ENCODE measurements at places on chromosomes 13 and 19.

- DNase-seq: no peak
These were observed 74.1 kb upstream of the MCF2L start for GRCh38 chr13:112894673-112895481.

DNA sequence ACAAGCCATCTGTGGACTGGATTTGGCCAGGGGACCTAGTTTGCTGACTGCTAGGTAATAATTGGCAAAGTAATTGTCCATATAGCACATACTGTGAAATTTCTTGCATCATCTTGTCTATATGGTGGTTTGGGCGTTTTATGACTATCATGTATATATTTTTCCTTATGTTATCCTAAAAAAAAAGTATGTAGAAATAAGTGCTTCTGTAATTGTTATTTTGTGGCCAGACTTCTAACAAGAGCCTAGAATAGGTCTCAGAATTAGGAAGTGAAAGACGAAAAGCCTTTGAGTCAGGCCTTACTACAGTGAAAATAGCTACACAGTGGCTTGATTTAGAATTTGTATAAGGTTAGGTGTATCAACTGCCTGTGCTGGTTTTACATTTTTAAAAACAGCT is 4.2 kb downstream of the FNDC3A start:
- DNase-seq: no peak

GRCh38 chr19:55224038-55224665 is 4.4 kb downstream of the TMEM86B start:
- DNase-seq: no peak

GRCh38 chr19:17985037-17985818 is 18.3 kb downstream of the KCNN1 start:
- no peak for DNase-seq

GRCh38 chr19:31002518-31003244 is 346.6 kb downstream of the TSHZ3 start:
- no peak for DNase-seq

DNA sequence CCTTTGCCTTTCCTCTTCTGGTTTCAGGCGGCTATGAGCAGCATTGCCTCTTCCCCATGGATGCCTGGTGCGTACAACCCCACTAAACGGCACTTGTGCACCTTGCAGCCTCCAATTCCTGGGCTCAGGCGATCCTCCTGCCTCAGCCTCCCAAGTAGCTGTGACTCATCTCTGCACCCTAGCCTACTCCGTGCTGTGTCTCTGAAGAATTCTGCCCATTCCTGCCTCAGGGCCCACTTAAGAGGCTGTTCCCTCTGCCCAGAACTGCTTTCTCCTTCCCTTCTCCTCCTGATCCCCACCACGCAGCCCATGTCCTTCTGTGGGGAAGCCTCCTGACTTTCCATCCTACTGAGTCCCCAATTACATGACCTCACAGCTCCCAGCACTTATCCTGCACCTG is 142.2 kb upstream of the ZNF507 start:
- no peak for DNase-seq

- DNase-seq: peak; percentile 55
These were observed 2.2 kb downstream of the PNMA8B start for GRCh38 chr19:46493236-46494145.

GRCh38 chr19:55702131-55702627 is 27.2 kb downstream of the EPN1 start:
- no peak for DNase-seq

- no peak for DNase-seq
These were observed 36.2 kb downstream of the ATP12A start for GRCh38 chr13:24716446-24716845.

- DNase-seq: no peak
These were observed 726.0 kb downstream of the UQCRFS1 start for GRCh38 chr19:28486926-28487325.

- no peak for DNase-seq
These were observed 4.0 kb upstream of the ZNF8 start for GRCh38 chr19:58274771-58275201.

- DNase-seq: no peak
These were observed 22.7 kb upstream of the KCTD15 start for GRCh38 chr19:33773704-33774624.

GRCh38 chr13:38759390-38759789 is 72.5 kb downstream of the FREM2 start:
- DNase-seq: no peak

DNA sequence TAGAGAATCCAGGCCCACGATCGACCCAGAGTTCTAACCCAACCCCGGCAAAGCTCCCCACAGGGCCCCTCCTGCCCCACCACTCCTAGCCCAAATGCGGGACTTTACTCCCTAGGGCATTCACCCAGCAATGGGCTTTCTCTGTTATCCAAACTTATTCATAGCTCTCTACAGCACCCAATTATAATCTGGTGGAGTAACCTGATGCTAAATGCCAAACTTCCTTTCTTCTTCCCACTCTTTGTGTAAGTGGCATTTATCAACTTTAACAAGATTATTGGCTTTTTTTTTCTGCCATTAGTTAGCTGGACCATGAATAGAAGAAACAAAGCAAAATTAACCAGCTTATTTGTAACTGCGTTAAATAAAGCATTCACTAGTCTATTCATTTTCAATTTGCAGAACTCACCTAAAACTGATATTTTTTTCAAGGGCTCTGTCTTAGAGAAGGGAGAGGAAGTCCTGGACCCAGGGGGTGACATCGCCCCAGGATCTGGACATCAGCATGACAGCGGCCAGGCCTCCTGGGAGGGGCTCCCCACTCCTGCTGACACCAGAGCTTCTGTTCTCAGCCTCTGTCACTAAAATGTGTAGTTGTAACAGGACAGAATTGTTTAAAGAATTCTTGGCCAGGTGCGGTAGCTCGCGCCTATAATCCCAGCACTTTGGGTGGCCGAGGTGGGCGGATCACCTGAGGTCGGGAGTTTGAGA is 1.5 kb downstream of the FAM124A start:
- DNase-seq: no peak

DNA sequence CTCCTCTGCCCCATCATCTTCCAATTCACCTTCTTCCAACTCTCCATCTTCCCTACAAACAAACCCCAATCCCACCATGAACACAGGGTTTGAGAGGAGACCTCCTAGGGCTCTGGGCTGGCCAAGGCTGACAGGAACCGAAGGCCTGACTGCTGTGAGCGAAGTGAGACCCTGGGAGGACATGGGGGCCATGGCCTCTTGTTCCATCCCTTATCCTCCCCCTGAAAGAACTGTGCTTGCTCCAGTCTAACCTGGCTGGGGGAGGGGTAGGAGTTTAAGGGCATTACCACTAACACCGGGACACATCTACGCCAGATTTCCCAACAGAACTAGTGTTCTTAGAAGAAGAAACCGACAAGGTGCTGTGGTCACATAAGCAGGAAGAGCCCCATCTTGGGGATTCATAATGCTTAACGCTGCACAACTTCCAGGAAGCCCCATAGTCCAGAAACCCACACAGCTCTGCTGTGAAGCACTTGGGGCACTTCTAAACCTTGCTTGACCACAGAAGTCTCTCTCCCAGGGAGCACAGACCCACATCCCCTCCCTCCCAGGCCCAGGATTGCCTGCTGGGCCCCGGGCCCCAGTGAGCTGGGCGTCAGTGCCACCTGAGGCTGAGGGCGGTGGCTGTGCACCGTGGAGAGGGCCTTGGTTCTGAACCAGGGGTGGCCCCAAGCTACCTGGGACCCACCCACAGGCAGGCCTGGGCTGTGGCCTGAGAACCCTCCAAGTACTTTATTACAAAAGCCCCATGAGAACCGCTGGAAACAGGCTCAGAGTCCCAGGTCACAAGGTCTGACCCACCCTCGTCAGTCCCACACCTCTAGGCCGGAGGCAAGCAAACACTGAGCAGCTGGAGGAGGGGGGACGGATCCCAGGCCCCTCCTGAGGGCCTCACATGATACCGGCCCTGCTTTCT is 18.8 kb downstream of the ZC3H4 start:
- DNase-seq: no peak

DNA sequence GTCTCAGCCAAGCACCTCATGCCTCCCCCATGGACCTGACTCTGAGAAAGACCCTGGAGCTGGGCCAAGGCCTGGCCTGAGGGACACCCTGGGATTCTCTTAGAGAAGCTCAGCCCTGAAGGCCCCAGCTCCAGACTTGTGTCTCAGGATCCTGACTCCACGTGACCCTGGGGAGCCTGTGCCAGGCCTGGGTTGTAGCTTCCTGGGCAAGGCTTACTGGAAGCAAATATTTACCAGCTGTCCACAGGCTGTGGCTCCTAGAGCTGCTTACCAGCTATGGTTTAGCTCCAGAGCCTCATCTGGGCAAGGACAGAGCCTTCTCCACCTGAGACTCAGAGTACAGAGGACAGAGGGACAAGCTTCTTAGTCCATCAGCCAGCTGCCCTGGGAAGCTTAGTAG is 61.0 kb upstream of the CEACAM8 start:
- DNase-seq: no peak

DNA sequence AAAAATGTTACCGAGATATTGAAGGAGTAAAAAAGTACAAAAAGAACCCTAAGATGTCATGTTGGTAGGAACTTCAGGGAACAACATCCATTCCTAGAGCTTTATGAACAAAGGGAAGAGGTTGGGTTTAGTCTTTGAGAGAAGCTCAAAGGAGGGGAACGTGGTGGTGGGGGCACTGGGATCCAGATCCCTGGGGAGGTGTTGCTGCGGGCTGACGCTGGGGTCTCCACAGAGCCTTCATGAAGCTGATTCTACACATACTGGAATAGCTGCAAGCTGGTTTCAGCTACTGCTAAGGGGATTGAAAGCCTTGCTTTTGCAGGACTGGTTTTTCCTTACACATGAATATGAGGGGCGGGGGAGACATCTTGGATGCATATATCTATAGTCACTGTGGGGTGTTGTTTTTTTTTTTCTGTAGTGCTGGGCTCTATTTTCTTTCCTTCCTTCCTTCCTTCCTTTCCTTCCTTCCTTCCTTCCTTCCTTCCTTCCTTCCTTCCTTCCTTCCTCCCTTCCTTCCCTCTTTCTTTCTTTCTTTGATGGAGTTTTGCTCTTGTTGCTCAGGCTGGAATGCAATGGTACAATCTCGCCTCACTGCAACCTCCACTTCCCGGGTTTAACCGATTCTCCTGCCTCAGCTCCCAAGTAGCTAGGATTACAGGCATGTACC is 6.5 kb upstream of the MZF1 start:
- no peak for DNase-seq

DNA sequence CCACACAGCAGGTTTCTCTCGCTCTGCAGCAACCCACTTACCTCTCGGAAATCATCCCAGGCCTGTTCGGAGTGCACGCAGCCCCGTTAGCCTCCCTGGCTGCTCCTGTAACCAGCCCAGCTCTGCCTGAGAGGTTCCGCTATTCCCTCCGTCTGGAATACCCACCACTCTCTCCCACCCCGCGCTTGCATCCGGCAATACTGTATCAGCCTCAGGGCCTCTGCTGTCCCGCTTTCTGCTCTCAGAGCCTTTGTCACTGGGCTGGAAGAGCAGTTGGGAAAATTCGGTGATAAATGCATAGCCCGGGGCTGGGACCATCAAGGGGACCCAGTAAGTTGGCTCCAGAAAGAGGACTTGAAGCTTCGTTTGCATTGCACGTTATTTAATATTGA is 759 bp upstream of the TLE6 start:
- DNase-seq: no peak

- no peak for DNase-seq
These were observed 306.1 kb downstream of the DCT start for GRCh38 chr13:94173312-94173854.

DNA sequence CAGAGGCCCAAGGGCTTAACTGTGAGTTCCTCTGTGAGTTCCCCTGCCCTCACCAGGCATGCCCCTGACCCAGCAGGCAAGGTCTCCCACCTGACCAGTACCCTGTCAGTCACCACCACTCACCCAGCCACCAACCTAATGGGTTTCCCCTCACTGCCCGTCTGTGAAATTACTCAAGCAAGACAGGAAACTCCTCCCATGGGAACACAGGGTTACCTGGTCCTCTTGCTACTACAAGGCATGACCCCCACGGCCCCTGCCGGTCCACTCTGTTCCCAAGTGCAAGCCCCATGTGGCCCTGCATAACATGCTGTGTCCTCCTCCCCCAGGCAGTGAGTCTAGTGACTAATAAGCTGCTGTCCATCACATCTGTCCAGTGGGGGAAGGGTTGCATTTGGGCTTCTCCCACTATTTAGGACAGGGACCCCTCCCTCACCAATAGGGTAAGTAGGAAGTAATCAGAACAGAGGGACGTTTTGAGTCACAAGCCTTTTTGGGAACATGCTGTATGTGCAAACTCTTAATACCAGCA is 8.0 kb upstream of the DHRS12 start:
- DNase-seq: no peak

- peak; percentile 86 for DNase-seq
These were observed 1.5 kb downstream of the KMT5C start for GRCh38 chr19:55341171-55341588.

DNA sequence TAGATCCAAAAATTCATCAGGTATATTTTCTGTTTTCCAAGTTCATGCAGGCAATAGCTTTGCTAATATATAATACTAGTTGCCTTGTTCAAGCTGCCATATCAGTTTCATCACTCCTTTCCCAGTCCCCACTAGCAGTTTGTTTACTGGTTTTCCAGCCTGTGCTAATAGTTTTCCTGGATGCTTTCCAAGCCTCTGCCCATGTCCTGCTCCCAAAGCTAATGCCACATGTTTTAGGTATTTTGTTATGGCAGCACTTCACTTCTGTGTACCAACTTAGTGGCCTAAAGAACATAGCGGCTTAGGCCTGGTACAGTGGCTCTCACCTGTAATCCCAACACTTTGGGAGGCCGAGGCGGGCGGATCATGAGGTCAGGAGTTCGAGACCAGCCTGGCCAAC is 28.1 kb upstream of the ZNF527 start:
- DNase-seq: no peak

- DNase-seq: peak; percentile 74
These were observed 6.0 kb downstream of the TMIGD2 start for GRCh38 chr19:4295972-4296771.

GRCh38 chr13:93963266-93964145 is 516.0 kb downstream of the DCT start:
- DNase-seq: no peak

GRCh38 chr19:13207846-13208671 is 57.8 kb downstream of the IER2 start:
- peak; percentile 89 for DNase-seq

- no peak for DNase-seq
These were observed at the start of gene RASAL3 for GRCh38 chr19:15464394-15465385. TSS of gene RASAL3 (minus strand) at chr19:15464544. CDS start at chr19:15464358, 186 bp downstream.

GRCh38 chr19:18320865-18321733 is 1.8 kb downstream of the LSM4 start:
- no peak for DNase-seq

DNA sequence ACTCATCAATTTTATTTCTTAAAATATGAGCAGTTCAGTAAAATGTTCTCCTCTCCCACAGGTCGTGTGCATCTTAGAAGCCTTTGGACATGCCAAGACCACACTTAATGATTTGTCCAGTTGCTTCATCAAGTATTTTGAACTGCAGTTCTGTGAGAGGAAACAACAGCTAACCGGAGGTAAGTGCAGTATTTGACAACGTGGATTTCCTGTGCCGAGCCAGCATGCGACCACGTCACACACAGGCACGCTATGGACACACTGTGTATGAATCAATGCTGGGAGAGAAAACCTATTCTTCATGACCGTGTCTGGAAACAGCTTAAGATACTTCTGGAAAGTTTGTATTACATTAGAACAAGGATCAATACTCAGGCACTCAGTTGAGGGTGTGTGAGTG is 268.5 kb downstream of the MYO16 start:
- DNase-seq: no peak
